ENCODE measurements at places on chromosomes 4 and X.
A peak's percentile ranks its signal among the peaks of the same experiment; 100 is the strongest.

GRCh38 chr4:167893531-167893930, 198.8 kb upstream of the ANXA10 start:
- no peak for DNase-seq

DNA sequence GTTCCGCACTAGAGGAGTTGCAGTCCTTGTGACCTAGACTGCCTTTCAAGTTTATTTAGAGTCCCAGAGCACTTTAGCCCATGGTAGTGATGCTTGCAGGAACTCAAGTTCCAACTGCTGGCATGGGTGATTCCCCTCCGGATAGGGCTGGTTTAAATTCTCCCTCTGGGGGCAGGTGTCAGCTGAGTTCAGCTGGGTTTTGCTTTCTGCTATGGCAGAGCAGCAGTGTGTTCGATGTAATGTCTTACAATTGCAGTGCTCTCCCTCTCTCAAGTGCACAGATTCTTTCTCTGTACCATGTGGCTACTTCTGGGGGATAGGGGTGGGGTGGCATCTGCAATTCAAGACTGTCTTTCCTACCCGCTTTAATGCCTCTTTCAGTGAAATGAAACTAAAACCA, 164.8 kb upstream of the ZIC3 start:
- no peak for DNase-seq

DNA sequence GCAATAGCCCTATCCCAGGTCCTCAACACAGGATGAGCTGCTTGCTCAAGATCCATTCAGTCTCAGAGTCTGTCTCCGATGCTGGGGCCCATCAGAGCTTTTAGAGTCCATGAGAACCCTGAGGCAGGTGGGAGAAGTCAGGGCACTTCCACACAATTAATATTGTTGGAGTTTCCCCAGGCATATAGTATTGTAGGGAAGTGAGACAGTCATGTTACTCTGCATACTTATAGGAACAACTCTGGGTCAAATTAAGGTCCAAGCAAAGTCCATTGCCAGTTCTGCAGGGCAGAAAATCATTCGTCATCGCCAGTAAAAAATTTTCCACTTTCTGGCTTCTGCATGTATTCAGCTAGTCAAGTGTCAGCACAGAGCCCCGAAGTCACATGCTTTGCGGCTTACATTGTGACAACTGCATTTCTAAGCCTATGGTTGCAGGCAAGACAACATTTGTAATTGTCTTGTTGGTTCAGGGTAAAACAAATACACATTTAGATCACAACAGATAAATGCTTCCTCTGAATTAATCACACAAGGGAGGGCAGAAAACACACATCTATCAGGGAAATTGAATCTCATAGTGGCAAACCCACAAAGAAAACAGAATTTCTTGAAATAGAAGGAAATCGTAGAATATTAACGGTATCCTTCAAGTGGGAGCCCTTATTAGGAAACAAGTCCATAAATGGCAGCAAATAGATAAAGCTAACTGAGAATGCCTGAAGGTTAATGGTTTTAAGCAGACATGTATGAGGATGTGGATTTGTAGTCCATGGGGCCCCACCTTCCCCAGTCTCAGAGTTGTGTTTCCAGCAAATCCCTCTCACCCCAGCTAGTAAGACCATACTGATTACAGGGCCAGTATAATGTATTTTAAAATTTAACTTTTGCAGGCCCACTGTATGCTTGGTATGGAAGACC, 412.1 kb upstream of the RASGEF1B start:
- DNase-seq: no peak

GRCh38 chr4:146143888-146144287, 31.6 kb upstream of the LSM6 start:
- no peak for DNase-seq

DNA sequence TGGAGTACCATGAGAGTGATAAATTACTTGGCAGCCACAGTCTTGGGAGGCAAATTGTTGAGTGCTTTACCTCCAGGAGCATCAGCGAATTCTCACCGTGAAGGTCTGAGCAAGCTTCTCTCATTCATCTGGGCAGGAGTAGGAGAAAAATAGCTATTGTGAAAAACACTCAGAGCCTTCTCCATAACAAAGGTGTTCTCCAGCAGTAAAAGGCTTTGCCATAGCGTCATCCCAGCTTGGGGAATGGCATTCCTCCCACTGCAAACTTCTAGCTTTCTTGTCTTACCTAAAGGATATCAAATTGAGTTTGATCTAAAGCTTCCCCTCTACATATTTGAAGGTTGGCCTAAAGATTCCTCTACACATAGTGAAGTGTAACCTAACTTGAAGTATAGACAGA, 29.8 kb upstream of the MAGEA11 start:
- no peak for DNase-seq

GRCh38 chr4:72314869-72315268, 254.2 kb downstream of the ADAMTS3 start:
- no peak for DNase-seq

DNA sequence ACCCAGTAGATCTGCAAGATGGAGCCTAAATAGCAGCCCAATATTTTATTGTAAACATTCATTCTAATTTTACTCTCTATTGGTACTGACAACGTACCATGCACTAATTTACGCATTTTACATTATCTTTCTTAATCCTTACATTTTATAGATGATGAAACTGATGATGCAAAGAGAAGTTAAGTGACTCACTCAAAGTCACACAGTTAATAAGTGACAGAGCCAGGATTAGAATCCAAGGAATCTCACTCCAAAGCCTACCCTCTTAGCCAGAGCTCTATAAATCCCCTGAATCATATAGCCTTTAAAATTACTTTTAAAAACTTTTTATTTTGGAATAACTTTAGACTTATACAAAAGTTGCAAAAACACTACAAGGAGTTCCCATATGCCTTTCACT, 37.6 kb downstream of the PHKA1 start:
- DNase-seq: no peak

GRCh38 chr4:149008415-149009025, 566.3 kb upstream of the NR3C2 start:
- no peak for DNase-seq

- DNase-seq: no peak
Observed at GRCh38 chr4:142379277-142380051, 466.6 kb downstream of the INPP4B start.

DNA sequence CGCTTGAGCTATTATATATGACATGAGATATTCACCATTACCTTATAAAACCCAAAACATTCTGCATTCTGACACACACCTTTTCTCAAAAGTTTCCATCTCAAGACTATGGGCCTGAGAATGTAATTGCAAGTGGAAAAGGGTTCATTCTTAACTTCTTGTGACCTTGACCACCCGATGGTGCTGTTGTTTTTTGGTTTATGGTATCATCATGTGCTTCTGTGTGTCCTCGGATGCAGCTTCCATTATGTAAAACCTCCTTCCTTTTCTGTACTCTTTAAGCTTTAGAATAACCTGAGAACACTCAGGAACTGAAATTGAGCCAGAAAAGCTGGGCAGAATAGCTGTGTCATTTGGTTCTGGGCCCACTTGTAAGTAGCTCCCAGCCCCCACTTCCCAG, 16.2 kb upstream of the PUDP start:
- no peak for DNase-seq

DNA sequence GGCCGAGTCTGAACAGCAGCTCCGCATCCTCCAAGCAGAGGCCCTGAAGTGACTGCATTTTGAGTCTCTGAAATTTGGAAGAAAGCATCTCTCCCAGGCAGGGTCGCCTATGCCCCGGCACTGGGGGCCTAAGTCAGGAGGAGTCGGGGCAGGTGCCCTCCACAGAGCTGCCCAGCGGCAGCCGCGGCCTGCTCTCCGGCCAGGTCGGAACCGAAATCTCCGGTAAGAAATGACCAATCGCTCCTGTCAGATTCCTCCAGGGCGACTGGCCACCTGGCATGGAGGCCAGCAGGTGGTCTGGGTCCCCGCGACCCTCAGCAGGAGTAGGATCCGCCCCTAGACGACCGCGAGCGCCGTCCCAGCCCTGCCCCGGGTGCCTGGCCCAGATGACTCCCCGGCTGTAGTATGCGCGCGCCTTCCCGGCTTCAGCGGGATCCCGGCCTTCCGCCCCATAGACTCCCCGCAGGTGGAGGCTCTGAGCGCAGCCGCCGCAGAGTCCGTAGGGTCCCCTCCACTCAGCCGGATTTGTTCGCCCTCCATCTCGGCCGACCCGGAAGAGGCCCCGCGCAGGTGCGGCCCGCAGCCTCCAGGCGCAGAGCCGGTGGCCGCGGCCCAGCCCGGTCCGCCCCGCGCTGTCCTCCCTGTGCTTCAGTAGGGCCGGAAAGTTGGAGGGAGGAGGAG, 1.5 kb downstream of the NKX1-1 start:
- no peak for DNase-seq

DNA sequence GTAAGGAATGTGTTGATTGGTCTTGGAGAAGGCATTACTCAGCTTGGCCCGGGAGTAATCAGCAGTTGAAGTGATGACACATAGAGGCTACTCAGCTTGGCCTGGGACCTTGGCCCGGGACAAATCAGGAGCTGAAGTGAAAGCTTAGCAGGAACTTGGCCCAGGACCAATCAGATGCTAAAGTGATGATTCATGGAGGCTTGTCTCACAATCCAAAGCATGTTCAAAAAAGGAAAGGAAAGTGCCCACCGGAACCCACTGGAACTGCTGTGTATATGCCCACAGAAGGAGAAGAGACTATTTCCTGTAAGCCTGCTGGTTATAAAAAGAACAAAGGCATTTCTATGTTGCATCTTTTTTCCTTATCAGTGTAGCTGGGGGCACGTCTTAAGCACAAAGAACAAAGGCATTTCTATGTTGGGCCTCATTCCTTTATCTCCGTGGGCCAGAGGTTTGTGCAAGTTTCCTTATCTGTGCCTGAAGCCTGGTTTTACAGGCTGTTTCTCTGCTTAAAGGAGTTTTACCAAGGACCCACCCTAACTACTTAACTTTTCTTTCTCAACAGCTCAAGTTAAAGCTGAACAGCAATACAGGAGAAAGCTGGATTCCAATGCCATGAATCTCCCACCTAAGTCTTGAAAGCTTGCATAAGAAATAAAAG, 1176.7 kb downstream of the NLGN4X start:
- DNase-seq: no peak

DNA sequence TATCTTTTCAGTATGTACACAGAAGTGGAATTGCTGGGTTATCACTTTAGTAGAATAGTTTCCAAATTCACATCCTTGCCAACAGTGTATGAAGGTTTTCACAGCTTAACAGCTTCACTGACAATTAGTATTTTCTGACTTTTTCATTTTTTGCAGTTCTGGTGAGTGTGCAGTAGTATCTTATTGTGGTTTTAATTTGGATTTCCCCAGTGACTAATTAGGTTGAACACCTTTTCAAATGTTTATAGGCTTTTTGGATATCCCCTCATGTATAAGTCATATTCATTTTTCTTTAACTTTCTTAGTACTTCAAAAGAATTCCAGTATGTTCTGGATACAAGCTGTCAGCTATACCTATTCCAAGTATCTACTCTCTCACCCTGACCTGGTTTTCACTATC, 37.1 kb downstream of the BRCC3 start:
- no peak for DNase-seq

DNA sequence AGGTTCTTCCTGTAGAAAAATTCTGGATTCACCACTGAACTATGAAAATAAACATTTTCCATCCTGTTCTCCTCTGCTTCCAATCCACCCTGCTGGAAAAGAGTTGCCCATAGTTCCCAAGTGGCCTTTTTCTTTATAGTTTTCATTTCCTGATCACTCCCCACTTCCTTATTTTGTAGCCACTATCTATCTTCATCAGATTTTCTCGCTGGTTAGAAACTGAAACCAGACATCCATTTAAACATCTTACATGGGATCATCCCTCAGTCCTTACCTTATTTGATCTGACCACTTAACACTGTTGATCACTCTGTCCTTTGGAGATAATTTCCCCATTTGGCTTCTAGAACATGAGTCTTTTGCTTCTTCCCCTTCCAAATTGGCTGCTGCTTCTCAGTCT, 42.2 kb upstream of the SCOC start:
- DNase-seq: no peak

GRCh38 chr4:65502131-65502701, 168.1 kb downstream of the EPHA5 start:
- DNase-seq: no peak

- peak; percentile 19 for DNase-seq
Observed at GRCh38 chr4:124936427-124936826, 223.9 kb upstream of the ANKRD50 start.

GRCh38 chr4:159027535-159027934, 75.3 kb upstream of the RAPGEF2 start:
- DNase-seq: no peak

DNA sequence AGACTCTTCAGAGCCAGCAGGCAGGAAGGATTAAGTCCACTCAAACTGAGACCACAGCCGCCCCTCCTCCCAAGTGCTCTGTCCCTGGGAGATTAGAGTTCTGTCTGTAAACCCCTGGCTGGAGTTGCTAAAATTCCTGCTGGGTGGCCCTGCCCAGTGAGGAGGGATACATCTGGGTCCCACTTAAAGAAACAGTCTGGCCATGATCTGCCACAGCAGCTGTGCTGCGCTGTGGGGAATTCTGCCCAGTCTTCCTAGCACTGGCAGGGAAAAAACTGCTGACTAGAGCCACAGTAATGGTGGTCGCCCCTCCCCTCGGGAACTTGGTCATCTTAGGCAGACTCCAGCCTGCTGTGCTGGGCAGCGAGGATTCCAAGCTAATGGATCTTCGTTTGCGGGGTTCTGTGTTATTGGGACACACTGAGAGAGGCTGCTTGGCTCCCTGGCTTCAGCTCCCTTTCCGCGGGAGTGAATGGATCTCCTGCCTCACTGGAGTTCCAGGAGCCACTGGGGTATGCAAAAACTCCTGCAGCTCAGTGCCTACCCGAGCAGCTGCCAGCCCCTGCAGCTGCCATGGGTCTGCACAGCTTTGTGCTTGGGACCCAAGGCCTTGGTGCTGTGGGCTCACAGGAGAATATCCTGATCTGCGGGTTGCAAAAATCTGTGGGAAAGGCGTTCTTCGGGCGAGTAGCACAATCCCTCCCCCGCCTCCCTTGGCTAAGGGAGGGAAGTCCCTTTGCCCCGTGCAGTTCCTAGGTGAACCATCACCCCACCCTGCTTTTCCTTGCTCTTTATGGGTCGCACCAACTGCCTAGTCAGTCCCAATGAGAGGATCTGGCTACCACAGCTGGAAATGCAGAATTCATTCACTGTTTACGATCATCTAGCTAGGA, 15.7 kb downstream of the ZXDB start:
- no peak for DNase-seq

DNA sequence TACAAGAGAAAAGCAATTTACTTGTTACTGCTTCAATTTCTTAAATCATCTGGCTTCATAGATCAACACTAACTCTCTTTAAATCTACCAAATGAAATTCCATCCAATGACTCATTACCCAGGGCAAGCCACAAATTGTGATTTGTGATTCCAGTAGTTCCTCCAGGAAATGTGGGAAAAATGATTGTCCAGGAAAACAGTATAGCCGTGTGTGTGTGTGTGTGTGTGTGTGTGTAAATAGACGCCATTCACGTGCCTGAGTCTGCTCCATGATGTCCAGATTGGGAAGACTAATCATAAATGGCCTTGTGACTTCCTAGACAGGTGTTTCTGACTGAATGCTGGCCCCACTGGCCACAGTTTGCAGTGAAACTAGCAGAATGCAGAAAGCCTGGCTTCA, 121.3 kb downstream of the HS6ST2 start:
- no peak for DNase-seq

DNA sequence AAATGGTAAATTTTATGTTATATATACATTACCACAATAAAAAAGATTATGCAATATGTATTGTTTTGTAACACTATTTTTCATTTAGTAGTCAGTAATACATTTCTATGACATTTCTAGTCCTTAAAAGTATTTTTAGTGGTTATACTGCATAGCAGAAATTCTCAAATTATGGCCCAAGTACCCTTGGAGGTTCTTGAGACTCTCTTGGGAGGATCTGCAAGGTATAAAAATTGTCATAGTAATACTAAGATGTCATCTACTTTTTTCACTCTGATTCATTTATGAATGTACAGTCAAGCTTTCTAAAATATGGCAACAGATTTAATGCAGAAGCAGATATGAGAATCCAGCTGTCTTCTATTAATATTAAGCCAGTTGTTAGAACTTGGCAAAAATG, 138.6 kb upstream of the NAP1L5 start:
- no peak for DNase-seq
